Uterine smooth muscle cell (primary cell): ENCODE measurements at places on chromosomes 4 and X. TPM values are rescaled to one million over a fixed set of nuclear protein-coding genes. Genes with fewer than 3 reads are reported as not detected.

MUC7 gene
- not detected in 2 replicates for total RNA-seq

MAGEB2 gene
- total RNA-seq, result not detected in 2 replicates

KLHL15 gene
- 8.9 and 11.0 TPM in 2 replicates for total RNA-seq

PF4V1 gene
- total RNA-seq, result 0.33 and 0.87 TPM in 2 replicates

NAA15 gene
- total RNA-seq, result 35.1 and 45.3 TPM in 2 replicates

MAP3K15 gene
- 0.11 and 0.12 TPM in 2 replicates for total RNA-seq

MAP7D2 gene
- total RNA-seq, result under 0.01 and 0.25 TPM in 2 replicates

PRDM8 gene
- total RNA-seq, result 7.4 and 10.1 TPM in 2 replicates

DCAF4L1 gene
- 0.11 and 0.12 TPM in 2 replicates for total RNA-seq

UGT8 gene
- 0.62 and 1.00 TPM in 2 replicates for total RNA-seq

IL1RAPL1 gene
- 5.2 and 11.5 TPM in 2 replicates for total RNA-seq

ADGRG2 gene
- total RNA-seq, result under 0.01 TPM in 1 of 2 replicates, not detected in the other
